ENCODE measurements at places on chromosomes 5 and 9.

DNA sequence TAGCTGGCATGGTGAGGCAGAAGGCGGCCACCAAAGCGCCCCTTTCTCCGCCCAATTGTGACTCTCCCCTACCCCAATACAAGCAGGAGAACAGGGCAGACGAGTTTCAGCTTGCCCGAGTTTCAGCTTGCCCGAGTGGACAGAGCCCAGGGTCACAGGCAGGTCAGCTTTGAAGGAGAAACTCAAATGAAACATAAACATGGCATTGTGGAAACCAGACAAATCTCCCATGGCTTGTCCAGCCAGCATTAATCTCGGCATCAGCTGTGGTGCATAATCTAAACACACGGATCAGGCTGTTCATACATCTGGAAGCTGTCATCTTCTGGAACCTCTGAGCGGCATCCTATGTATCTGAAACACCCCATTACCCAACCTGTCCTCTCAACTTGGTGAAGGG, 16.9 kb downstream of the PTCH1 start:
- DNase-seq: no peak

DNA sequence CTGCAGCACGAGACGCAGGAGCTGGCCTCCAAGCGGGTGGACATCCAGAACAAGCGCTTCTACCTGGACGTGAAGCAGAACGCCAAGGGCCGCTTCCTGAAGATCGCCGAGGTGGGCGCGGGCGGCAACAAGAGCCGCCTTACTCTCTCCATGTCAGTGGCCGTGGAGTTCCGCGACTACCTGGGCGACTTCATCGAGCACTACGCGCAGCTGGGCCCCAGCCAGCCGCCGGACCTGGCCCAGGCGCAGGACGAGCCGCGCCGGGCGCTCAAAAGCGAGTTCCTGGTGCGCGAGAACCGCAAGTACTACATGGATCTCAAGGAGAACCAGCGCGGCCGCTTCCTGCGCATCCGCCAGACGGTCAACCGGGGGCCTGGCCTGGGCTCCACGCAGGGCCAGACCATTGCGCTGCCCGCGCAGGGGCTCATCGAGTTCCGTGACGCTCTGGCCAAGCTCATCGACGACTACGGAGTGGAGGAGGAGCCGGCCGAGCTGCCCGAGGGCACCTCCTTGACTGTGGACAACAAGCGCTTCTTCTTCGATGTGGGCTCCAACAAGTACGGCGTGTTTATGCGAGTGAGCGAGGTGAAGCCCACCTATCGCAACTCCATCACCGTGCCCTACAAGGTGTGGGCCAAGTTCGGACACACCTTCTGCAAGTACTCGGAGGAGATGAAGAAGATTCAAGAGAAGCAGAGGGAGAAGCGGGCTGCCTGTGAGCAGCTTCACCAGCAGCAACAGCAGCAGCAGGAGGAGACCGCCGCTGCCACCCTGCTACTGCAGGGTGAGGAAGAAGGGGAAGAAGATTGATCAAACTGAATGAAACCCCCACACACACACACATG, 654 bp downstream of the PURA start:
- DNase-seq: peak; percentile 82

DNA sequence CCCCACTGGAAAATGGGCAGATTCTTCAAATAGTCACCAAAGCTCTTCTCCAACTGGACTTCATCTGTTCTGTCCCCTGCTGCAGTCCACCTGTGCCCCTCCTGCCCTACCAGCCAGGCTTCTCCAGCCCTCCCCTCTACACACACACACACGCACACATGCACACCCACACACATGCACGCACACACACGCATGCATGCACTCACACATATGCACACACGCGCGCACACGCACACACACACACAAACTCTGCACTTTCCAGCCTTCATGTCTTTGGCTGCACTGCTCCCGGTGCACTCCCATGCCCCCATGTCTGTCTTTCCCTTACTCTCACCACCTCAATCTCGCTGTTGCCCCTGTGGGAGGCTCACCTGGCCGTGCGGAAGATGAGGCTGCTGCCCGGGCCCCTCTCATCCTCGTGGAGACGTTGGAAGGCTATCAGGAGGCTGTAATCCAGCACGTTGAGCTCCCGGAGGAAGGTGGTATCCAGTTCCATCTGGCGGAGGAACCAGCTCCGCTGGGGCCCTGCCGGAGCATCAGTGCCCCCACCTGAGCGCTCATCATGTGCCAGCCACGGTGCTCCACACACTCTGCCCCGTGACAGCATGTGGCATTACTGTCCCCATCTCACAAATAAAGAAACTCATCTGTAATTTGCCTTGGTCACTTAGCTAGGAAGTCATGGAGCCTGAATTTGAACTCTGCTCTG, 5.7 kb downstream of the PIP5KL1 start:
- DNase-seq: no peak

- DNase-seq: no peak
Observed at GRCh38 chr5:8826508-8826907, 719.4 kb downstream of the SEMA5A start.

DNA sequence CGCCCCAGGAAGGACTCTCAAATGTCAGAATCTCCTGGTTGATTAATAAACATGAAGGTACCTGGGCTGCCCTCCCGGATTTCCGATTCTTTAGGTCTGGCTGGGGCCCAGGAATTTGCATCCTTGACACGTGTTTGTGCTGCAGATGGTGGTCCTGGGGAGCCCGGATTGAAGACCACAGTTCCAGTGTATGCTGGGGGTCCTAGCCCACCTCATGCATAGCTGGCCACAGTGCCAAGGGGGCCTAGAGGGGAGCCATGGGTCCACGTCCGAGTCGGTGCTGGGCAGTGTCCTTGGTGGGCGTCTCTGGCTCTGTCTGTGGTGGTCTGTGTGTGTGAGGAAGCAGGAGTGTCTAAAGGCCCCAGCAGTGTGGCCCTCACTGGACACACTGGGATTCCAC, 3.2 kb downstream of the NCS1 start:
- DNase-seq: no peak

GRCh38 chr9:130556396-130557076, 22.8 kb upstream of the FUBP3 start:
- DNase-seq: no peak

- no peak for DNase-seq
Observed at GRCh38 chr5:172642051-172642409, 967 bp downstream of the NEURL1B start.
